A549 treated with GW870086 at 1 μM for 4 hours (cell line): ENCODE measurements at places on chromosomes 7 and 10. TPM values are rescaled to one million over a fixed set of nuclear protein-coding genes. Genes with fewer than 3 reads are reported as not detected.

The UCMA gene
- not detected in 5 replicates for total RNA-seq

The SP4 gene
- total RNA-seq, result 0.69 to 1.2 TPM (median 1.1 TPM) in 5 replicates

The PNLIPRP3 gene
- total RNA-seq, result not detected in 5 replicates

The SORCS1 gene
- not detected in 5 replicates for total RNA-seq

The CTTNBP2 gene
- 0.20 to 0.50 TPM (median 0.33 TPM) in 5 replicates for total RNA-seq

The GBX1 gene
- 0.26 TPM in 1 of 5 replicates, not detected in the others for total RNA-seq

The CTAGE8 gene
- not detected in 5 replicates for total RNA-seq

The OR6B1 gene
- total RNA-seq, result not detected in 5 replicates

The KNDC1 gene
- 0.61 to 2.0 TPM (median 1.1 TPM) in 5 replicates for total RNA-seq

The UCN3 gene
- total RNA-seq, result not detected in 5 replicates

The CHRM2 gene
- not detected in 5 replicates for total RNA-seq

The ANKRD7 gene
- 0.21 to 0.41 TPM (median 0.23 TPM) in 3 of 5 replicates, not detected in the others for total RNA-seq

The TAS2R5 gene
- total RNA-seq, result 0.37 to 0.51 TPM (median 0.41 TPM) in 5 replicates

The PDLIM1 gene
- total RNA-seq, result 221 to 244 TPM (median 231 TPM) in 5 replicates

The NCF1 gene
- total RNA-seq, result 0.12 to 0.29 TPM (median 0.14 TPM) in 4 of 5 replicates, not detected in the other

The SPDYE9 gene
- total RNA-seq, result not detected in 5 replicates

The ANKRD2 gene
- 4.2 to 6.9 TPM (median 4.9 TPM) in 5 replicates for total RNA-seq

The OPN4 gene
- total RNA-seq, result not detected in 5 replicates

The STEAP4 gene
- 0.02 TPM in 1 of 5 replicates, not detected in the others for total RNA-seq

The KAZALD1 gene
- total RNA-seq, result 2.3 to 3.1 TPM (median 2.8 TPM) in 5 replicates

The TUBB8 gene
- 0.10 to 0.12 TPM in 2 of 5 replicates, not detected in the others for total RNA-seq

The GCK gene
- not detected in 5 replicates for total RNA-seq

The GNGT1 gene
- not detected in 5 replicates for total RNA-seq

The RTKN2 gene
- 0.91 to 1.1 TPM (median 0.96 TPM) in 5 replicates for total RNA-seq

The GIMAP5 gene
- 0.14 TPM in 1 of 5 replicates, not detected in the others for total RNA-seq

The TNS3 gene
- total RNA-seq, result 70.1 to 86.2 TPM (median 80.4 TPM) in 5 replicates

The NPS gene
- not detected in 5 replicates for total RNA-seq

The FGFBP3 gene
- total RNA-seq, result 2.3 to 2.7 TPM (median 2.6 TPM) in 5 replicates

The SLC26A3 gene
- total RNA-seq, result not detected in 5 replicates

The AEBP1 gene
- 0.14 to 0.21 TPM in 2 of 5 replicates, not detected in the others for total RNA-seq

The NFE2L3 gene
- 7.3 to 9.0 TPM (median 8.2 TPM) in 5 replicates for total RNA-seq

The CLCN1 gene
- 0.03 to 0.08 TPM (median 0.03 TPM) in 3 of 5 replicates, not detected in the others for total RNA-seq

The HKDC1 gene
- 10.1 to 16.1 TPM (median 11.6 TPM) in 5 replicates for total RNA-seq

The TSPAN14 gene
- 121 to 158 TPM (median 152 TPM) in 5 replicates for total RNA-seq

The BMPER gene
- 4.3 to 7.3 TPM (median 5.1 TPM) in 5 replicates for total RNA-seq

The KLF14 gene
- total RNA-seq, result 0.09 TPM in 1 of 5 replicates, not detected in the others

The EGR2 gene
- total RNA-seq, result 0.21 to 0.71 TPM (median 0.44 TPM) in 5 replicates

The CYP2W1 gene
- total RNA-seq, result 0.05 to 0.09 TPM (median 0.07 TPM) in 3 of 5 replicates, not detected in the others
